ENCODE measurements at places on chromosomes 2 and 18. TPM values are rescaled to one million over a fixed set of nuclear protein-coding genes. Genes with fewer than 3 reads are reported as not detected.

Gene LDLRAD4
- total RNA-seq = 0.43 TPM

Gene SGO2
- total RNA-seq = 43.9 TPM

Gene IMPA2
- 35.8 TPM for total RNA-seq

Gene LDAH
- 27.6 TPM for total RNA-seq

Gene FAM161A
- 14.3 TPM for total RNA-seq

Gene MGAT4A
- total RNA-seq = 0.08 TPM

Gene TDRD15
- 0.02 TPM for total RNA-seq

Gene INPP4A
- total RNA-seq = 25.0 TPM

Gene SYT4
- total RNA-seq = not detected

Gene MARCHF4
- total RNA-seq = not detected

Gene GYPC
- 26.1 TPM for total RNA-seq

Gene FBXO15
- total RNA-seq = not detected

Gene REG3A
- total RNA-seq = not detected

Gene PIEZO2
- total RNA-seq = 0.32 TPM

Gene TUBA3E
- total RNA-seq = not detected

DNA sequence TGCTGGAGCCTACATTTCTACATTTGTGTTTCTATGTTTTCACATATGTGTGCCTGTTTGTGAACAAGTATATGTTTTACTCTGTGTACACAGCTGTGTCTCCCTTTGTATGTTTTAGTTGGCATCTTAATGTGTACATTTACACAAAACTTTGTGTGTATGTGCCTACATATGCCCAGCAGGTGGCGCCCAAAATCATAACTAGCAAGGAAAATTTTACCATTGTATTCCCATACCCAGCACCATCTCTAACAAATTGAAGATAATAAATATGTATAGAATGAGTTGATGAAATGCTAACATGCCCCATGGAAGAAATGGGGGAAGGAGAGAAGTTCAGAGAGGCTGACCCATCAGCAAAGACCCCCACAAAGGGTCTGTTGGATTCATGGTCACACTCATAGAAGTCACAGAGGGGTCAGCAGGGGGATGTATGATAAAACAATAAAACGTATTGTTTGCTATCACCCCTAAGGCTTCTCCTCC lies 48.1 kb downstream of the PKDCC start:
- peak; percentile 76 for DNase-seq

GRCh38 chr18:34702814-34703213 lies 7.3 kb upstream of the DTNA start:
- DNase-seq = no peak

DNA sequence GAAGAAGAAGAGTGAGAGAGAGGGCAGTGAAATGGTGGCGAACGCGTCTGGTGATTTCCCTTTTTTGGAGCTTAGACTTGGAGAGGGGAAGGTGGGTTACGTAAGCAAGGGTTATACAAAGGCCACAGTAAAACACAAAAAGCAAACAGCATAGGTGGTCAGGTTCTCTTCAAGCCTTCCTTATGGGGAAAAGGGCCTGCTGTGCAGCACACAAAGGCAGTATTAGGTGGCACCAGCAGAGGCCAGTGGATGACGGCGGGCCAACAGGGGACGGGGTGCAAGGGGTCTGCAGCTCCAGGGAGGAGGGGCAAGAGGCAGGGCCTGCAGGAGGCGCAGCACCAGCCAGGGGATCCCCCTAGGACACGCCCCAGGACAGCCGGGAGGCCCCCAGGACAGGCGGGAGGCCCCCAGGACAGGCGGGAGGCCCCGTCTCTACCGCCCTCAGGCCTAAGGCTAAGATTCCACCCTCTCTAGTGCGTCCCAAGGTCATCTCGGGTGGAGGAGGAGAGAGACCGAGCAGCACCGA lies 32.6 kb upstream of the NPC1 start:
- no peak for DNase-seq

DNA sequence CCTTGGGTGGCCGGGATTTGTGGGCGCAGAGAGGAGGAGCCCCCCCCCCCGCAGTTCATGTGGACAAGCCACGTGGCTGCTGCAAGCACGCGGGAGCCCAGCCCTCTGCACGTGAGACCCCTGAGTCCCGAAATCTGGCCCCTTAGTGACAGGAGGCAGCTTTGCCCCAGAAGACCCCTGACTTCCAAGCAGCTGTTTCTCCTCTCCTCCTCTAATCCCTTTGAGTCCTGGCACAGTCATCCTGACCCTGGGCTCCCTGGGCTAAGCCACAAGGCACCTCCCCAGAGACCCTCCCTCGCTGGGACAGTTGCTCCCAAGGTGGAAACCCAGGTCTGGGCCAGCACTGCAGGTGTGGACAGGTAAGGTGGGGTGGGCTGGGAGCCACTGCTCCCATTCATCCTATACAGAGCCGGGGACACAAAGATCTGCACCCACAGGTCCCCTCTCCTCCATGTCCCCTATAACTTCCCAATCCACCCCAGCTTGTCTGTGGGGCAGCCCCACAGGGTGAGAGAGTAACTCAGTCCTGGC lies 923 bp downstream of the TEKT4 start:
- no peak for DNase-seq

DNA sequence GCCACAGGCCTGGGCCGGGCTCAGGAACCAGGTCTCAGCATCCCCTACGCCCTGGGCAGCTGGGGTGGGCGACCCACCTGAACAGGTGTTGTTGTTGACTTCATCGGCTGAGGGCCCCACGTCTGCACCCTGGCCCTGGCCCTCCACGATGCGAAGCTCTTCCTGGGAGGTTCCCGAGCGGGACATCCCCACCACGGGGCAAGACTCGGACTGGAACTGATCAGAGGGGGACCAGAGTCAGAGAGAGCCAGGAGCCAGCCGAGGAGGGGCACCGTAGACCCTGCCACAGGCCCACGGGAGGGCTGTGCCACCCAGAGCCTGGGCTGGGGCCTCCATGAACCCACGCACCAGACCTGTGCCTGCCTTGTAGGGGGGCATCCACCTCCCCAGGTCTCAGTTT lies 54.3 kb downstream of the AQP12A start:
- no peak for DNase-seq

DNA sequence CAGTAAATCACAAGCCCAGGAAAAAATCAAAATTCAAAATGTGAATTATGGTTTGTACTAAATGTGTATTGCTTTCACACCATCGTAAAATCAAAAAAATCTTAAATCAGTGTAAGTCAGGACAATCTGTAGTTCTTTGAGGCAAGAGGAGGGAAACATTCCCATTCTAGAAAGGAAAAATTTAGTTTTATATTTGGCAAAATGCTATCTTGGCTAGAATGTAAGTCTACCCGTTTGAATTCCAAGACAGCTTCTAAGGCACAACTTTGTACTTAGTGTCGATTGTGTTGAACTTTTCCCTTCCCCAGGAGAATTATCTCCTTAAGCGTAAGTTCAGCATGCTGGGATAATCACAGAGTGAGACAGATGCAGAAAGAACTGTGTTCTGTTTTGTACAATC lies 638.2 kb upstream of the LRRTM1 start:
- DNase-seq = no peak

DNA sequence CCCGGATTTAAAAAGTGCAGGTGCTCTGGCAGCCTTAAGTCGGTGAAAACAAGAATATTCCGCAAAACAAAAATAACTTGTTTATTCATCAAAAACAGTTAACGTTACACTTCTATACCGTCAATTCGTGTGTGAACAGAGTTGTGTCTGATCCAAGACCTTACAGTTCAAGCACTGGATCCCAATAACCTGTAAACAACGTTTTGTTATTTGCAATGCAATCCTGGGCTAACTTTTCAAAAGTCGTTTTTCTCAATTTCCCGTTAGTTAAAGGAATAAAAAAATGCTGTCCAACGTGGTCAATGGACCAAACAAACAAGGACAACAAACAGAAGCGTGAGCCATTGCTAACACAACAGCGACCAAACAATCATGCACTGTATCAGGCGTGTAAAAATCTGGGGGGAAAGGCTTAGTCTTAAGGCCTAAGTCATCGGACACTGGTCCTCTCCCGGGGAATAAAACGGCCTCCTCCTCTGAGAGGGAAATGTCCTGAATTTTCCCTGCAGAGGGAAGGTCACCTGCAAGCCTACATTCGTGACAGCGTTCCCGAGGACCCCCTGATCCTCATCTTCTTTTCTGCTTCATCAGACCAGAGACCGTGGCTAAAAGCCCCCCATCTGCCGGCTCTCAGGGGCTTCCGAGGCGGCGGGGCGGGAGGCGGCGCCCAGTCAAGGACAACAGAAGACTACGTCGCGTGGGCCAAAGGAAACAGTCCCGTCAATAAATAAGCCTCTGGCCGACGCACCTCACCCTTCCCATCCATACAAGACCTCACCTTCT lies 490 bp downstream of the NDUFS1 start:
- peak; percentile 60 for DNase-seq

- no peak for DNase-seq
These were observed 19.5 kb upstream of the FAHD2A start for GRCh38 chr2:95382686-95383634.

- DNase-seq = no peak
These were observed 132.5 kb downstream of the NDUFA10 start for GRCh38 chr2:239892441-239893235.

DNA sequence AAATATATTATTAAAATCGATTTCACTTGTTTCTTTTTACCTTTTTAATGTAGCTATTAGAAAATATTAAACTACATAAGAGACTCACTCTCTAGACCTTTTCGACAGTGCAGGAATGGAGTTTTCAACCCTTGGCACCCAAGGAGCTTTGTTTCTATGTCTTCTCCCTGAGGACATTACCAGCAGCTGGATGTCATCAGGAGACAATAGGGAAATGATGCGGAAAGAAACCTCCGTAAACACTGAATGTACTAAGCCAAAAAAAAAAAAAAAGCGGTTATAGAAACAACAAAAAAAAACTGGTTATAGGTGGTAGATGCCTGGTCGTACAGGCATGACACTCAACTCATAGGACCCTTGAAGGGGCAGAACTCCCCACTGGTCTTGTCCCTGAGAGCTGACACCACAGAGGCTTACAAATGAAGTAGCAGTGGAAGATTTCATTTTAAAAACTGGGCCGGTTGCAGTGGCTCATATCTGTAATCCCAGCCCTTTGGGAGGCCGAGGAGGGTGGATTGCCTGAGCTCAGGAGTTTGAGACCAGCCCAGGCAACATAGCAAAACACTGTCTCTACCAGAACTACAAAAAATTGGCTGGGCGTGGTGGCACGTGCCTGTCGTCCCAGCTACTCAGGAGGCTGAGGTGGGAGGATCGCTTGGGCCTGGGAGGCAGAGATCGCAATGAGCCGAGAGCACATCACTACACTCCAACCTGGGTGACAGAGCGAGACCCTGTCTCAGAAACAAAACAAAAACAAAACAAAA lies 23.8 kb downstream of the THAP4 start:
- no peak for DNase-seq

DNA sequence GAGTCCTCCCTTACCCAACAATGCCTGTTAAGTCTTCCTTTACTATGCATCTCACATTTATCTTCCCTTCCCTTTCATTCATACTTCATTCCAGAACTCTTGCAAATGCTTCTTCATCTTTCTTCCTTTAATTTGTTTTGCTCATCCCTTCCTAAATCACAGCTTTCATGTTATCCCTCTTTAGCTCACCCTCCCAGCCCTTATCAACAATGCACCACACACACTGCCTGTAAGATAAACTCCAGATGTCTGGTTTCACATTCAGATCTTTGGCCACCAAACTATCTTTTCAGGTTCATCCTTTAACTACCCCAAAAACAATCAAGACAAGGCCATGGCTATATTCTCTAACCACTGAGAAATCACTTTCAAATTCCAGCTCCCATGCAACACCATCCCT lies 3.4 kb downstream of the CCDC93 start:
- no peak for DNase-seq

DNA sequence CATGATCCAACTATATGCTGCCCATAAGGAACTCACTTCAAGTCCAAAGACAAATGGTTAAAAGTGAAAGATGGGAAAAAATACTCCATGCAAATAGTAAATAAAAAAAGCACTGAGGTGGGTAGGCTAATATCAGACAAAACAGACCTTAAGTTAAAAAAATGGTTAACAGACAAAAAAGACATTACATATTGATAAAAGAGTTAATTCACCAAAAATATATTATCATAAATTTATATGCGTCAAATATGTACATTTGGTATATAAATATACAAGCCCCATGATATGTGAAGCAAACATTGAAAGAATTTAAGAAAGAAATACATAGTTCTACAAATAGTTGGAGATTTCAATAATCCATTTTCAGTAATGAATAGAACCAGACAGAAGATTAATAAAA lies 31.0 kb downstream of the ROCK1 start:
- DNase-seq = no peak

DNA sequence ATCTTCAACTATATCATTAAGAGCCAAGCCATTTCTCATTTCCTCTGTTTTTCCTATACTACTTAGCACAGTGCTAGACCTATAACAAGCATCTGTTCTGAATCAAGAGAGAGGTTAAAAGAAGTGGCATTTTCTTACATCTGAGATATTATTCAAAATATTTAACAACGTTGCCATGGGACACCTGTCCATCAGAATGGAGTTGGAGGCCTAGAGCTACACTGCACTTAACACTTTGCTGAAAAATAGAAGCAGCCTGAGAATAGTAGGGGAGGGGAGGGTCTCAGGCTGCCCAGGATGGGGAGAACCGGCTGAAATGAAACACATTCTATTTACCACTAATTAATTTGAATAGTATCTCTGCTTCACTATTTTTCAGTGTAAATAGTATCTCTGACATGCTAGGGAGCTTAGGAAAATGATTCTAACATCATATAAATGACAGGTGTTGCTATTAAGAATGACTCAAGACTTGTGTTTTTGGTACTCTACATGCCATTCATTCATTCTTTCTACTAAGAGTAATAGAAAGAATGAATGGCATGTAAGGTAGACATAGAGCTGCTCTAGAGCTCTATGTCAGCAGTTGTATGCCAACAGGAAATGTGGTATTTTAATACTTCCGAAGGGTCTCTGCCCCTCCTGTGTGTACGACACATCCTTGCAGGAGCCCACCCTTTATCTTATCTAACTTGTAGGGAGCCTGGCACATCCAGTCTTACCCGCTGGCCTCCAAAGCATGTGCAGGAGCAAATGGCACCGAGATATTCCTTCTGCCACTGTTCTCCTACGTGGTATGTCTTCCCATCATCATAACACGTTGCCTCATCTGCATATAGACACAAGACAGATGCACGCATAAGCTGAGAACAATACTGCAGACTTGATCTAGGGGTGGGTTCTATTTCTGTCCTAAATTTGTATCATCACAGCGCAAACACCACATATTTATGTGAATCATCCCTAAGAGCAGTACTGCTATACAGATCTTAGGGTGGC lies 52.6 kb downstream of the ATIC start:
- no peak for DNase-seq

- DNase-seq = peak; percentile 75
These were observed 65.8 kb upstream of the EML6 start for GRCh38 chr2:54657664-54658083.

- peak; percentile 69 for DNase-seq
These were observed 6.8 kb downstream of the SCTR start for GRCh38 chr2:119517433-119517832.

DNA sequence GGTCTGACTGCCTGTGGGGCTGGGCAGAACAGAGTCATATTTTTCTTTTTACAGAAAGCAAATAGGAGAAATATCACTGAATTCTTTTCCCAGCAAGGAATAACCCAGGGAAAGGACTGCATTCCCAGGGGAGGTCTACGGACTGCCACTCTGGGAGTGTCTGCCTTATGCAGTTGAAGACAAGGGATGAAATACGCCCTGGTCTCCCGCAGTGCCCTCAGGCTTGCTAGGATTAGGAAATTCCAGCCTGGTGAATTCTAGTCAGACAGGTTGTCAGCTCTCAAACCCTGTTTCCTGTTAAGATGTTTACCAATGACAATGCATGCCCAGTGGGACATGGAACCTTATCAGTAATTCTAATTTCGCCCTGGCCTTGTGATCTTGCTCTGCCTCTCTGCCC lies 30.3 kb upstream of the PDK1 start:
- peak; percentile 3 for DNase-seq

Data from SJCRH30 (cell line).